SJCRH30 (cell line): ENCODE measurements at places on chromosomes 12 and 14.

DNA sequence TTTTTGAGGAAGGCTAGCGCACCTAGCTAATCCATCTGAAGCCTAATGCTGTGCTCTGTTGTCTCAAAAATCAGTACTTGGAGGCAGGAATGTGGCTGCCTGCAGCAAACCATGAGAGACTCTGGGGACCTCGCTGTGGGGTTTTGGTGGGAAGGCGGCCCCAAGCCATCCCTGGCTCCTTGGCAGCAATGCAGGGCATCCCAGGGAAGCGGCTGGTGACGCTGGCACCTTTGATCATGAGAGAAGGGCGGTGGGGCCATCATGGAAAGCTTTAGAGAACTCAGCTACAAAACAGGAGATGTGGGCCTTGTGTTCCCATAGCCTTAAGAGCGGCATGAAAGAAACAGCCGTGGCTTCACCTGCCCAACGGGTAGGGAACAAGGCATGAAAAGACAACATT lies 101.1 kb upstream of the SFSWAP start:
- DNase-seq = no peak

DNA sequence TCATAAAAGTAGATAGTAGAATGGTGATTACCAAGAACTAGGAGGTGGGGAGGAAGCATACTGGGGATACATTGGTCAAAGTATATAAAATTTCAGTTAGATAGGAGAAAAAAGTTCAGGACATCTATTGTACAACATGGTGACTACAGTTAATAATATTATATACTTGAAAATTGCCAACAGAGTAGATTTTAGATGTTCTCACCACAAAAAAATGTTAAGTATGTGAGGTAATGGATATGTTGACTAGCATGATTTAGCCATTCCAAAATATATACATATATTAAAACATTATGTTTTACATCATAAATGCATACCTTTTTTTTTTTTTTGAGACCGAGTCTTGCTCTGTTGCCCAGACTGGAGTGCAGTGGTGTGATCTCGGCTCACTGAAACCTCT lies 31.0 kb downstream of the TMEM116 start:
- DNase-seq = no peak

DNA sequence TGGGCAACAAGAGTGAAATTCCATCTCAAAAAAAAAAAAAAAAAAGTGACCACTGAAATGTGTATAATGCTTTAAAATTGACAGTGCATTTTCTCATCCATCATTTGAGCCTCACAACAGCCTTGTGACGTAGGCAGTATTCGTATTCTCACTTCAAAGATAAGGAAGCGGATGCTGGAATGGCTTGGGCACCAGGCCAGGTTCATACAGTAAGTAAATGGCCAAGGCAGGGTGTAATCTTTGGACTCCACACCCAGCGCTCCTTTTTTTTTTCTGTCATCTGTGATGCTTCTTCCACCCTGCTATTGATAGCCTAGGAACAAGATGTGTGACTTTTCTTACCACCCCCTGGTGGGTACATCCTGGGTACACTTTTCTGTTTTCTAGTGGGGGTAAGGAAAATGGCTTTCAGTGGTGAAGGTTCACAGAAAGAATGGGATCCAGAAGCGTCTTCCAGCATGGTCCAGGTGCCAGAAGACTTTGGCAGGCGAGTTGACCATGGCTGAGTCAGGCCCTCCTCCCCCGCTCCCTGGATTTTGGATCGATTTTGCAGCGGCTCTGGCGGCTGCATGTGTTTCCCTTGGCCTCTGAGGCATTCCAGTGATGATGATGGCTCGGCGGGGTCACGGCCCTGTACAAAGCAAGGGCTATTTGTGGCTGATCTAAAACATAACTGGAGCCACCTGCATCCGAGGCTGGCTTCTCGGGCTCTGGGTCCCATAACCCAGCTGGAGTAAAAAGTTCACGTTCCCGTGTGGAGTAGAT lies 110.6 kb downstream of the CACNA1C start:
- no peak for DNase-seq

DNA sequence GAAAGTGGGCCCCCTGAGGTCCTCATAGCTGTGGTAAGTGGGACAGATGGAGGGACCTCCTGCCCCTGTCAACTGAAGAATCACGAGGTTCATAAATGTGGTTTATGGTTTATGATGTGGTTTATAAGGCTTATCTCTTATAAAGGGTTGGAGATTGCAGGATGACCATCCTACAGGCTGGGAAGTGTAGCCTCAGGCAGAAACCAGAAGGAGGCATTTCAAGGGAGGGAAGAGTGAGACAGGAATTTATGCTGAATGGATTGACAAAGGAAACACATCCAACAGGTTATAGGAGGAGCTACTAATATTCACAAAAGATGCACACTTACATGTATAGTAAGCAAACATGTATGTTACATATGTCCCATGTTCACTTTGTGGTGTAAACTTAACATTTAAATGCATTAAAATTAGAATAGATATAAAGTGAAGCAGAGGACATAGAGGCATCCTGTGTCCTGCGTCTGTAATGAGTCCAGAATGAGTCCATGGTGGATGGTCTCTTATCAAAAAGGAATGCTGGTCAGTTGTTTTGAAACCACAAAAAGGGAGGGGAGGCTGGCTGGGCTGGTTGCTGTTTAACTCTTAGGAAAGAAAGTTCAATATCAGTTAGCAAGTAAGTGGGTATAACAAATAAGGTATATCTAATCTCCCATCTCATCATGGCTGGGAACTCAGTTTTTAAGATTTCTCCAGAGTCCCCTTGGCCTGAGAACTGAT lies 149.0 kb upstream of the RMST start:
- DNase-seq = peak; percentile 17
